ENCODE measurements at places on chromosomes 6 and 20.

DNA sequence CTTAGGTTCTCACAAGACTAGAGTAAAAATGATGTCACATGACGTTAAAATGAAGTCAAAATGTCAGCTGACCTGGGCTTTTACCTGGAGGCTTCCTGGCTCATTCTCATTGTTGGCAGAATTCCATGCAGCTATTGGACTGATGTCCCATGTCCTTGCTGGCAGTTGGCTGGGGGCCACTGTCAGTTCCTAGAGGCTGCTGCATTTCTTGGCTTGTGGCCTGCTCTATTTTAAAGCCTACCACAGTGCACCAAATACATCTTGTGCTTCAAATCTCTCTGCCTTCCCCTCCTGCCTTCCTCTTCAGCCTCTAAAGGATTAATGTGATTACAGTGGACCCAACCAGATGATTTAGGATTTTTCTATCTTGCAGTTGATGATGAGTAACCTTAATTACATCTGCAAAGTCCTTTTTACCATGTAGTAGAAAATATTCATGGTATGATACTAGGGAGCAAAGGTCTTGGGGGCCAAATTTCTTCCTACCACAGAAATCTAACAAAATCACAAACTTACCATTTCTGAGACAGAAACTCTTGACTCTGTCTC, 81.9 kb downstream of the FIG4 start:
- DNase-seq: no peak

DNA sequence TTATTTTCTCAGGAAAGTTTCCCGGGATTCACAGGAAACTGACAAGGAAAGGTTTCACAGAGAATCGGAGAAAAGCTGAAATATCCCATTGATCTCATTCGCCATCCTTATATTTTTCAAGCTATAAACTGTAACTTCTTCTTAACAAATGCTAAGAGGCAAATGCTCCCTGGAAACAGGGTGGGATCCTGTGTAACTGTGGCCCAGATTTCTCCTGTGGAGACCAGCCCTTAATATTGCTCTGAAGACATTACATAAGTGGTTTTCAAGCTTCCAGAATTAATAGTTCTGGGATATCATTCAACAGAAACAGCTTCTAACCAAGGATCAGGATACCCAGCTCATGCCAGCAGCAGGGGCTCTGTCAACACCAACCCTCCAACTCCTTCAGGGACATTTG, 69.2 kb downstream of the THBS2 start:
- DNase-seq: no peak

- no peak for DNase-seq
These were observed 397.7 kb upstream of the HS3ST5 start for GRCh38 chr6:114740547-114740946.

GRCh38 chr6:112626468-112627082, 279.4 kb downstream of the RFPL4B start:
- no peak for DNase-seq

- DNase-seq: no peak
These were observed 34.2 kb downstream of the FKBP1C start for GRCh38 chr6:63245420-63245819.

- no peak for DNase-seq
These were observed 311.0 kb upstream of the RGS17 start for GRCh38 chr6:153442096-153442495.

DNA sequence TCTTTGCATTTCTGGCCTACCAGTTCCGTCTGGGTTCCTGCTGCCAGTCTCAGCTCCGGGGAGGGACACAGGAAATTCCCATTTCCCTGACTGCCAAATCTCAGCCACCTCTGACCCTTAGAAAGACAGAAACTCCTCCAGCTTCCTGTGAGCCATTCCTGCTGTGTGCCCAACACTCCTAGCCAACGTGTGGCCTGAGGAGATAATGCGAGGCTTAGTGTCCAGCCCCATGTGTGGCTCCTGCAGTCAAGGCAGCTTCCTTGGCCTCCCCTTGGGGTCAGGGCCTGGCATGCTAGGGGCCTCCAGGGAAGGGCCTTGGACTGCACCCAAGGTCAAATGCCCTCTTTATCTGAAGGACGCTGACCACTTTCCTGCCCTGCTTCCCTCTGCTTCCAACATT, 45.1 kb downstream of the MAFB start:
- no peak for DNase-seq

All from activated CD4-positive, alpha-beta T cell treated with anti-CD3 and anti-CD28 coated beads for 36 hours (primary cell).